Naive thymus-derived CD4-positive, alpha-beta T cell (primary cell): ENCODE measurements at places on chromosomes 2 and 18.

DNA sequence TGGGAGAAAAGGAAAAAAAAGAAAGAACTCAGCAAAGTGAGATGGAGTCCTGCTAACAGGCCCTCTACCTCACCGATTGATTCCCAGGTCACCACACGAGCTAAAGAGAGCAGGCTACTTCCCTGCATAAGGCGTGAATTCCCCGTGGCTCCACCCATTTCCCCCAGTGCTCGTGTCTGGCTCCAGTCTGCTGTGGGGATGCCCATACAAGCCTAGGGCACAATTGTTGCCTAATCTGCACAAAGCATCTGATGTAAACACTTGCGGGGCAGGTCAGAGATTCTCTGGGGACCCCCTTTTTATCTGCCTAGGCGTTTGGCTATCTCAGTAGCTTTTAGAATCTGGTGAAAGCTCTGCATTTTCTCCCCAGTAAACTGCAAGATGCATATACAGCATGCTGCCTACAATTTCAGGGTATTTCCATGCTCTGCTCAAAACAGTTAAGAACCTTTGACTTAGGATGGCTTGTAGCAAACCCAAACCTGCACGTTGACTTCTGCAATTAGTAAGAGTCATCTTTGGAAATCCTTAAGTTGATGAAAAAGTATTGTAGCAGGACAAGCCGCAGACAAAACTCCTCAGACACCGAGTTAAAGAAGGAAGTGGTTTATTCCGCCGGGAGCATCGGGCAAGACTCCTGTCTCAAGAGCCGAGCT, 34.8 kb downstream of the MYO3B start:
- no peak for DNase-seq

GRCh38 chr2:220835583-220835982, 736.5 kb downstream of the EPHA4 start:
- DNase-seq = no peak

DNA sequence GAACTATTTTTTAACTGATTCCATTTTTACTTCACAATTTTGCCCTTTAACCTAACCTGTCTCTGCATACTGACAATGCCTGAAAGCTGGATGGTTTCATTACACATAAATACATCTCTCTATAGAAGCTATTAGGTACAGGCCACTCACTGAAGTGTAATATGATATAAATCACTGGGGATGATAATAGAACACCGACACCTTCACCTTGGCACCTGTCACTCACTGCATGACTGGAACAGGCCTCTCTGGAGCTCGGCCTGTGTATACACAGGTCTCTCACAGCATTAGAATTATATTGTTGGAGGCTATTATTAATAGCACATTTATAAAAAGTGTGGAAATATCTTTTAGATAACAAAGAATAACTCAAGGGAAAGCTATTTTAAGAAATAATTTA, 138.2 kb downstream of the TMEM131 start:
- no peak for DNase-seq

DNA sequence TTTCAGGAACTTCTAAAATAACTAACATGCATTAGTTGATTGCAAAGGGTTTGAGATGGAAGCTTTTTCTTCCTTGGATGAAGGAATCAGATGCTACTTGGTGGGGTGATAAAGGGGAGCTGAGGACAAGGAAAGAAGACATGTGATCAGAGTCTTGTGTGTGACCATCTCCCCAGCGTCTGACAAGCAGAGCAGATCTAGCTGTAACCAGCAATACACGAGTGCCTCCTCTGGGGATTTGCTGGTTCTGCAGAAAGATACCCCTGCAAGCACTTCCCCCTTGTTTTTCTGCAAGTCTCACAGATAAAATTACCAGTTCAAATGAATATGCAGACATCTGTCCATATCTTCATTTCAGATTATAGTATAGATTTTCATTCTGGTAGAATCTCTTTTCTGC, 2.7 kb downstream of the CDH7 start:
- no peak for DNase-seq

GRCh38 chr2:42087137-42087856, 39.5 kb downstream of the PKDCC start:
- DNase-seq = no peak

DNA sequence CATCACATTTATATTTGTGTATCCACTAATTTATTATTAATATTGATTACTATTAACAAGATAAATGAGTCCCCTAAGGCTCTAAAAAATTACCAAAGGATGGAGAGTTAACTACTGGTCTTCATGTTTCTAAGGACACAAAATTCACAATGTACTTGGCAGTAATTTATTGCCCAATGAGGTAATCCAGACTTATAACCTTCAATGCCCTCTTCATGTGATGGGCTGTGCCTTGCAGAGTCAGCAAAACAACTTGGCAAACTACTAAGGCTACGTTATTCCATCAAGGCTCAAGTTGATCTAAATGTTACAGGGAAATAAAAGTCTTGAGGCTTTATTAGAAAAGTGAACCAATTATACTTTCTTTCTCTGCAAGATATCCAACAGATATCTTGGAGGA, 804.9 kb upstream of the NXPH2 start:
- DNase-seq = no peak

- no peak for DNase-seq
Measured at GRCh38 chr2:38039121-38039910, 36.6 kb downstream of the CYP1B1 start.

GRCh38 chr18:13257361-13257980, 38.9 kb downstream of the LDLRAD4 start:
- no peak for DNase-seq

GRCh38 chr2:120566331-120567035, 169.2 kb upstream of the GLI2 start:
- DNase-seq = no peak
